Germinal center (tissue), 1 donor: ENCODE measurements at places on chromosomes 1 and 21.

- no peak for DNase-seq
These were observed 8.0 kb upstream of the DNM3 start for GRCh38 chr1:171833091-171833825.

DNA sequence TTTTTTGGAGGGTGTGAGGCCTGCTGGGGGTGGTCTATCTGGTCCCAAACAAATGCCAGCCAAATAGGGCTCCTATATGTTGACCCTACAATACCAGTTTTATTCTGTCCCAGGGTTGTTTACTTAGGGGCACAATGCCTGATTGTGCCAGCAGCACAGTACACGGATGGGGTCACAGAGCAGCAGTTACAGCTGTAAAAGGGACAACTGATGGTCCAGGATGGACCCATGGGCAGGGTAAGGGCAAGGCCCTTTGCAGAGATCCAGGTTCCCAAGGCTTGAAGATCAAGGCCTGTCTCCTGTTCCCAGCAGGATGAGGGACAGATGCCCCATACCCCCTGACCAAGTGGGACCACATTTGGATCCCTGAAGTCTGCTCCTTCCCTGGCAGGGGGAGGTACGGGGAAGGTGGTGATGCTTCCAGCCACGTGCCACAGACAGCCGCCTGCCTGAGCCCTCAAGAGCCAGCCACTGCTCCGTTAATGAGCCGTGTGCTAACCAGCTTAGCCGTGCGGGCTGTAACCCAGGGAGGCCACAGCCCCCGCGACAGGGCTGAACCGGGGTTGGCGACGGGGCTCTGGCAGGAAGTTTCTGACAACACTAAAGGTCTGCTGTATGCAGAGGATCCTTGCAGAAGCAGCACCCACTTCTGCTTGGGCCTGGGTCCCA lies 18.2 kb downstream of the SLC6A9 start:
- DNase-seq = no peak

DNA sequence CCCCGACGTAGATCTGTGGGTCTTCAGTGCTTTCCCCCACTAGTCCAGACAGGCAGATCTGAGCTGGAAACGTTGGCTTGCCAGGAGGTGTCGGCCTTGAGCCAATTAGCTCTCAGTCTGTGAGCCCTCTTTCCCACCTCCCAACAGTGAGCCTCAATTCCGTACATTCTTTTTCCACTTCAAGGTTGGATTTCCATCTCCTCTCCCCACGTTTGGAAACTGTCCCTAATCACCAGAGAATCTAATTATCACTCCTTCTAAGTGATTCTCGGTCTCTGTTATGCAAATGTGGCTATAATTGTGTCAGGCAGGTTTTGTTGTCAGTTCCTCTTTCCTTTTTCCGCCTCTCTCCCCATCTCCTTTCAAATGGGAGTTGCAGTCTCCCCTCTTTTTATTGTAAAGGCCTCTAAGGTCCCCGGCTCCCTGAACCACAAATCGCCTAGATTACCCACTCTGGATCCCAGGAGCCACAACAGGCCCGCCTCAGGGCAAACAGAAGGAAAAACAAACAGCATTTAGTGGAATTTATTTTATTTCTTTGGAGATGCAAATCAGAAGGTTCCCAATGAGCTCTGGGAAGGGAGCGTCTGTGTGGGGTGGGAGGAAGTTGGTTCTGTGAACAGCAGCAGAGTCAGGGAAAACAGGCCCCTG lies 29.4 kb upstream of the LRRN2 start:
- peak; percentile 59 for DNase-seq

GRCh38 chr1:7298145-7298544 lies 473.0 kb upstream of the VAMP3 start:
- DNase-seq = no peak
